ENCODE measurements at places on chromosomes 16 and 17.

DNA sequence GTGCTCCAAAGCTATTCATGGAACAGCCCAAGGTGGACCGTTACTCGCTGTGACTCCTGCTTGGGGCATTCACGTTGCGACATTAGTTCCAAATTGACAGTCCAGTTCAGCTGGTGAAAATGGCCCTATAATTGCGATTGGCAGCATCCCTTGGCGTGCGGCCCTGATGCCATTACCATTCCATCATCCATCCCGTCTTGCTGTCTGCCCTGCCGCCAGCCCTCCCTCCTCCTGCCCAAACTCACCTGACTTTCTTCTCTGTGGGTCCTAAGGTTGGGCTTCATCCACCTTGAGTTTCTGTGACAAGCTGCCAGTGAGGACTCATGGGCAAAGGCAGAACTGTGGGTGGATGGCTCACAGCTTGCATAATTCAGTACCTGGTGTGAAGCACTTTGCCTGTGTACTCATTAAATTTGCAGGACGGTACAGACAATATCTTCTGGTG lies 104.6 kb downstream of the RPTOR start:
- DNase-seq, result no peak

DNA sequence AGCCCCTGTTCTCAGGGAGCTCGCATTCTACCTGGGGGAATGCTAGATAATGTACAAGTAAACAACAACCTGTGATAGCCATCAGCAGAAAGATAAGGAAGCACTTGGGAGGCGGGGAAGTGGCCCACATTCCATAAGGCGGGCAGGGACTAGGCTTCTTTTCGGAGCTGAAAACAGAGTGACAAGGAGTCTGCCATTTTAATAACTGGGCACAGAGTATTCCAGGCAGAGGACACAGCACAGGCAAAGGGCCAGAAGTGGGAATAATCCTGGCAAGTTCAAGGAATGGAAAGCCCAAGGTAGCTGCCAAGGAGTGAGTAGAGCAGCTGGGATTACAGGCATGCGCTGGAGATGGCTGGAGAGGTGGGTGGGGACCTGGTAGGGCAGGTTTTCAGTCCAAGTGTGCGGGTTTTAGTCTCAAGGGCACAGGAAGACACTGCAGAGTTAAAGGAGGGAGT lies 24.3 kb downstream of the USP43 start:
- DNase-seq, result no peak

DNA sequence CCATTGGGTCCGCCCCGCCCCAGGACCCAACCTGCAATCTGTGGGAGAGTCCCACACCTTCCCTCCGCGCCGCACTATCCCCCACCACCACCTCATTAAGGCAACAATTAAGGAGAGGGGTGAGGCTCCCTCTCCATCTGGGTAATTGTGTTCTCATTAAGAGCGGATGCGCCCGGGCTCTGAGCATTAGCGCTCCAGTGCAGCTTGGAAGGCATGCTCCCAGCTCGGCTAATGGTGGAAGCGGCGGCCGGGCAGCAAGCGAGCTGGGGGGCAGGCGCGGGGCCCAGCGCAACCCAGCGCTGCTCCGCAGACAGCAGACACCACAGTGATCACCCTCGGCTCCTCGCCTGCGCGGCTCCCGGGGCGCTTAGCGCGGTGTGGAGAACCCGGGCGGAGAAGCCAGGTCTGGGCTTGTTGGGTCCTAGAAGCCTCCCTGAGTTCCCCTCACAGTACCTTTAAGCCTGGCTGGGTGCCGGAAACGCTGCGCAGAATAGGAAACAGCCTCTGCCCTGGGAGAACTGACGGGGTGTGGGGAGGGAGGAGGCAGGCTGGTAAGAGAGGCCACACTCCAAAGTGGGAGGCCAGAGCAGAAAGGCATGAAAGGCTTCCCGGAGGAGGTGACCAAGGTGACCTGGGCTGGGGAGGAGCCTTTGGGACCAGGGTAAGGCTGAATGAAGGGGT lies 6.4 kb downstream of the CBLN1 start:
- DNase-seq, result no peak

GRCh38 chr17:45942284-45942683 lies 47.9 kb downstream of the MAPT start:
- DNase-seq, result peak; percentile 69

- no peak for DNase-seq
Measured at GRCh38 chr16:77761204-77761603, 27.2 kb upstream of the VAT1L start.

DNA sequence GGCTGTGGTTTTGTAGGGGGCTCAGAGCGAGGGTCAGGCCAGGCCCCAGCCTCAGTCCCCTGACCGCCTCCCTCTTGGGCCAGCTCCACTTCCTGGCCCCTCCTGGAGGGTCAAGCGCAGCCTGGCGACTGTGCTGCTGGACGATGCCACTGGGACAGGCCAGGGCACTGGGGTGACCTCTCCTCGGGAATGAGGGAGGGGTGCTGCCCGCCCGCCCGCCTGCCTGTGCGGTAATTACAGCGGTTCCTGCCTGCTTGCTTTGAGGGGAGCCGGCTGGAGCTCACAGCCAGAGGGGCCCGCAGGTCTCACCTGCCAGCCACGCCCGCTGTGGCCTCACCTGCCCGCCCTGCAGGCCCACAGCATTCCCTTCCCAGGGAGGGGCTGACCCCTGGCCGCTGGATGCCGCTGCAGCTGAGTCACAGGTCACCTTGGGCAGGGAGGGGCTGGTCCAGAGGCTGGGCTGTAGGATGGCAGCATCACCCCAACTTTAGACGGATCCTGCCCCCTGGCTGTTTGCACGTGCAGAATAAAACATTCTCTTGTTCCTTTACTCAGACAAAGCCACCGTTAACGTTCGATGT lies 76.7 kb upstream of the CBX4 start:
- no peak for DNase-seq

DNA sequence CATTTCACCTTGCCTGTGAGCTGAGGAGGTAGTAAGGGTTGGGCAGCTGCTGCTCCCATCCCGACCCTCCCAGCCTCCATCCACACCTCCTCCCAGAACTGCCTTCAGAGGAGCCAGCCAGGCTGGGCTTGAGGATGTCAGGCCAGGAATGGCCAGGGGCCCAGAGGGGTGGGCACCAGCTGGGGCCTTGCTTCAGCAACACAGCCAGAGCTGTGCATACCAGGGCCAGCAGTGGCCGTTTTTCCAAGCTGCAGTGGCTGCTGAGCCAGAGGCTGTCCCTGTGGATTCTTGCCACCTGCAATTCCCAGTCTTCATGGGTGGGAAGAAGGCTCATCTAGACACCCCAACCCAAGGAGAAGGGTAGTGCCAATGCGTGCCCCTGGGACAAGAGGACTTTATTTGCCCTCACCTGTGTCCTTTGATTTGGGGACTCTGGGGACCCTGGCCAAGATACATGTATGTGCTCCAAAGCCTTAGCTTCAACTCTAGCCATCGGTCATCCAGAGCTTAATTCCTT lies 153.4 kb upstream of the SDK2 start:
- DNase-seq, result no peak

- no peak for DNase-seq
Measured at GRCh38 chr17:33322063-33322462, 29.0 kb upstream of the ASIC2 start.

DNA sequence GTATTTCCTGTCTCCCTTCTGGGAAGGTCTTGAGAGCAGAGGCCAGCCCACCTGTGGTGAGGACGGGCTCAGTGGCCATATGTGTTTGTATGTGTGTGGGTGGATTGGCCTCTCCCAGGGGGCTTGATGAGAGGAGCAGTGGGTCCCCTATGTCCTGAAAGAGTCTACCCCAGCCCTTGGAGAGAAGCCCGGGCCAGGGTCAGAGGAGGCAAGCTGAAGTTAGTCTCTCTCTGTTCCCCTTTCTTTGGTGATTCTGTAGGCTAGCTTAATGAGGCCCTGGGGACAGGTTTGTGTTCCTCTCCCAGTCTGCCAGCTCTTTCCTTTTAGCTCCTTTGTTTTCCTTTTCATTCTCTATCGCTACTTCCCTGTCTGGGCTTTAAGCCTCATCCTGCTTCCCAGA lies 23.8 kb upstream of the NFATC3 start:
- DNase-seq, result no peak

- DNase-seq, result no peak
Measured at GRCh38 chr16:10868596-10869469, 8.2 kb upstream of the CIITA start.

DNA sequence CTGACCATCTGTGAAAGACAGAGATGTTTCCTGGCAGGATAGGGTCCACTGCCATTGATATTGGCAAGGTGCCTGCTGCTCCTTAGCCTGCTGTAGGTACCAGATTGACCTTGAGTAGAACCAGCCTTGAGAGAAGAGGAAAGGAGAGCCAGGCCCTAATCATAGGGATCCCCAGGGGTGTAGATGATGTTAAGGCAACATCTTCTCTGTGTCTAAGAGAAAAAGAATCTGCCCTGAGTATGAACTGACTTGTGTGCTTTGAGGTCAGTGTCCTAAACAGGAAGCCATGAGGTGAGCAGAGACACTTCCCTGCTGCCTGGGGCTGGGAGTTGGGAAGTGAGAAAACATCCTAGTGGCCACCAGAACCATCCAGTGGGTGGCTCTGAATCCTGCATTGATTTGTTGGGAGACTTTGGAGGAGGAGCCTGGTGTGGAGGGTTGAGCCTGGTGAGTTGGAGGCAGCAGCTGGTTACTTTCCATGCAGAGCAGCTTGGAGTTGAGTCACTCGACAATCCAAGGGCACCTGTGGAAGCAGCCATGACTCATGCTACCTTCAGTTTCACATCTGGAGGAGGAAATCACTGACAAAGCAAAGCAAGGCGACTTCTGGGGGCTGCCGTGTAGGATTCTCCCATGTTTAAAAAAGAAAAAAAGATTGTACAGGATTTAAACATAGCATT lies 47.8 kb downstream of the BMERB1 start:
- DNase-seq, result peak; percentile 62

- peak; percentile 79 for DNase-seq
Measured at GRCh38 chr17:39699818-39700147, at the start of gene ERBB2. TSS of gene ERBB2 (plus strand) at chr17:39700064. CDS start at chr17:39700239, 175 bp downstream.

DNA sequence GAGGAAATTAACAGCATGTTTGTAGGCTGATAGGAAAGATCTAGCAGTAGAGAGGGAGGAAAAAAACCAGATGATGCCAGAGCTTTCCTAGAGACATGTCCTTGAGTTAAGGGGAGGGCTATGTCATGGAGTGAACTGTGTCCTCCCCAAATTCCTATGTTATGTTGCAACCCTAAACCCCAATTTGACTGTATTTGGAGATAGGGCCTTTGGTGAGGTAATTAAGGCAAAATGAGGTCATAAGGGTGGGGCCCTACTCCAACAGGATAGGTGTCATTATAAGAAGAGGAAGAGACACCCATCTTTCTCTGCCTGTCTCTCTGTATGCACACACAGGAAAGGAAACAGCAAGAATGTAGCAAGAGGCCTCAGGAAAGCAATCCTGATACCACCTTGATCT lies 195.3 kb upstream of the AXIN2 start:
- no peak for DNase-seq
